Smooth muscle cell of the brain vasculature (primary cell): ENCODE measurements at places on chromosomes 11 and 22.

DNA sequence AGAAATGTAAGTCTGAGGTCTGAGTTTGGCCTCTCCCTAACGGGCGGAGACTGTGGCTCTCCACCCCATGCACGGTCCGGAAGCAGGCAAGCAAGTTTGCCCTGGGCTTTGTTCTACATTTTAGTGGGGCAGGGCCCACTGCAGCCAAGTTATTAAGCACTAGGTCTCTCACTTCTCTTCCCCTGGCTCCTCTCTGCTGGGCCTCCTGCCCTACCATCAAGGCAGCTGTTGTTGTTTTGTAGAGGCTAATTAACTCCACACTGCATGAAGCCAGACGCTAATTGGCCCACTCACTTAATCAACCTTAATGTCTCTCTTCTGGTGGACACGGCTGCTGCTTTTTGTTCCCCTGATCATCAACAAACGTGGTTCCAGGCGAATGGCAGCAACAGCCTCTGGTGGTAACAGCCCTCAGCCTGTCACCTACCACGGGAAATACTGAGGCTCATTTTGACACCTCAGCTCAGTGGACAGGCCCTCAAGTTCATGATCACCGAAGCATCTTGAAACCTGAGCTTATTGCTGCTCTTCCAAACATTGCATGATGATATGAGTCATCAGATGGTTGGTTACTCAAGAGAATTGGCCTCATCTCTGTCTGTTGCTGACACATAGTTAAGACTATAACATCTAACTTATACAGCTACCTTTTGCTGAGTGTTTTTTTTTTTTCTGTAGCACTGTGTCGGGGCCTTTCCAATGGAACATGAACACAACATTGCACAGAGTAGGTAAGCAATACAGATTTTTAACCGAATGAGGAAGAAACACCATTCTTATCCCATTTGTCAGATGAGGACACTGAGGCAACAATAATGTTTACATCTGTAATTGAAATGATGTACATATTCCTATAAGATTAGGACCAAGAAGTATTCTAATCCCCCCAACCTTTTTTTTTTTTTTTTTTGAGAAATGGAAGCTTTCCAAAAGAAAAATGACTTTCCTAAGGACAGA is 20.8 kb upstream of the LMO2 start:
- no peak for DNase-seq

DNA sequence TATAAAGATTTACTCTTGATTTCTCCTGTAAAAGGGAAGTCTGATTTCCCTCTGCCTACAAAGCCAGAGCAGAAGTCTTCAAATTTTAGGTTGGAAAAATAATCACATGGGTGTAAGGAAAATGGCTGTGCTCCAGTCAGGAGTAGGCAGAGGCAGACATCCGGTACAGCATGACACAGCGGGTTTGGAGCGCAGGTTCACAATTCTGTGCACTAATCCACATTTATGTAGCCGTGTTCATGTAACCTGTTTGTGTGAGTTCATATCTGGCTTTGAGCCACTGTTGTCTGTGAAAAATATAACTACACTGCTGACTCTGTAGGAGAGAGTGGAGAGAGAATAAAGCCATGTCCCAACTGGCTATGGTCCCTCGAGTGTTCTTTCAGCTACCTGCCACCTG is 248.0 kb downstream of the CASP12 start:
- DNase-seq, result no peak

GRCh38 chr22:26487996-26488395 is 4.3 kb downstream of the SRRD start:
- no peak for DNase-seq

DNA sequence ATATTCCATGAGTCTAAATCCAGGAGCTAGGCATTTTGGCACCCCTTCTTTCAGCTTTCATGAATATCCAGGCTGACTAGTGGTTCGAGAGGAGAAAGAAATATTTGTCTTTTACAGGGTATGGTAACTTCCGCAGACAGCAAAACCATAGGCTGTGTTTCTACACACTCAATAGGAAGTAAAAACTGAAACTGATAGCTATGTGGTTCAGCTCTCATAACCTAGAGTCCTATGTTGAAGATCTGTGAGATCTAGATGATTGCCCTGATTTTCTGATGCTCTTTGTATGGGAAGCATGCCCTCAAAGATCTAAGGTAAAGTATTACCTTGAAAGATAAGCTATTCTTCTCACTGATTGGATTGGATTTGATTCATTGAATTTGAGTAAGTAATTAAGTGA is 118.3 kb downstream of the CD44 start:
- DNase-seq, result no peak

GRCh38 chr22:26437694-26438392 is 8.8 kb downstream of the ASPHD2 start:
- no peak for DNase-seq

DNA sequence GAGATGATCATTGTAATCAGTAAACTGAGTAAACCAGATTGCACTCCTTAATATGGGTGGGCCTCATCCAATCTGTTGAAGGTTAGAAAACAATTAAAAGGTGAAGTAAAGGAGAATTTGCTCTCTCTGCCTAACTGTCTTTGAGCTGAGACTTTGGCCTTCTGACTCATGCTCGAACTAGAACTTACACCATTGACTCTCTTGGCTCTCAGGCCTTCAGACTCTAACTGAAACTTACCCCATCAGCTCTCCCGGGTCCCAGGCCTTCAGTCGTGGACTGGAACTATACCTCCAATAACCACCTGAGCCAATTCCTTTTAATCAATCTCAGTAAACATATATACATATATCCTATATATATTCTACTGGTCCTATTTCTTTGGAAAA is 34.0 kb downstream of the LGR4 start:
- DNase-seq, result no peak

GRCh38 chr11:114057605-114058004 is 1.9 kb upstream of the ZBTB16 start:
- DNase-seq, result no peak

DNA sequence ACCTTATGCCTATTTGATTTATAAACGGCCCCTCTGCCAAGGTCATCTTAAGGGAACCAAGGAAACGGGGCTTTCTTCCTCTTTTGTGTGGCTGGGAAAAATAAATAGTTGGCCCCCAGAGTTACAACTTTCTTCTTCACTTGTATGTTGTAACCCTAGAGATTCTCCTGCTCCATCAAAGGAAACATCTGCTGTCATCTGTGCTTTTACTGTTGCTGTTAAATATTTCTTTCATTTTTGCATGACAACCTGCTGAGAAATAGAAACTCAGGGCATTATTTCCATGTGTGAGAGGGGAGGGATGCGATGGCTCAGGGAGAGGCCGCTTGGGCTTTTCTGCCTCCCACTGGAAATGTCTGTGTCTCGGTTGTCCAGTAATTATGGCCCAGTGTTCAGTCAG is 21.8 kb upstream of the CDC42EP2 start:
- DNase-seq, result no peak

DNA sequence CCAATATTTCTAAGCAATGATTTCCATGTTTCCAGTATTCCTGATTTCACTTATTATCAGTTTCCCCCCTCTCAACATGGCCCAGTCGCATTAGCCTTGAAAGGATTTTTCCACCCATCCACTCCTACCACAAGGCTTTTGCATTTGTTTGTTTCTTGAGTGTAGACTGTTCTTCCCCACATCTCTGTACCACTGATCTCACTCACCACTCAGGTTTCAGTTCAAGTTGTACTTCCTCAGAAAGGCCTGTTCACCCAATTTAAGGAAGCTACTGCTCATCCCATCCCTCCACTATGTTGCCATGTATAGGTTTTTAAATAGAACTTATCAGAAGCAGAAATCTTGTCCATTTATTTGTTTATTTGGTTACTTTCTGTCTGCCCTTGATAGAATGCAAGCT is 472.3 kb downstream of the FAM181B start:
- no peak for DNase-seq

- DNase-seq, result no peak
Observed at GRCh38 chr22:23984430-23984829, 4.5 kb downstream of the GSTT2 start.

DNA sequence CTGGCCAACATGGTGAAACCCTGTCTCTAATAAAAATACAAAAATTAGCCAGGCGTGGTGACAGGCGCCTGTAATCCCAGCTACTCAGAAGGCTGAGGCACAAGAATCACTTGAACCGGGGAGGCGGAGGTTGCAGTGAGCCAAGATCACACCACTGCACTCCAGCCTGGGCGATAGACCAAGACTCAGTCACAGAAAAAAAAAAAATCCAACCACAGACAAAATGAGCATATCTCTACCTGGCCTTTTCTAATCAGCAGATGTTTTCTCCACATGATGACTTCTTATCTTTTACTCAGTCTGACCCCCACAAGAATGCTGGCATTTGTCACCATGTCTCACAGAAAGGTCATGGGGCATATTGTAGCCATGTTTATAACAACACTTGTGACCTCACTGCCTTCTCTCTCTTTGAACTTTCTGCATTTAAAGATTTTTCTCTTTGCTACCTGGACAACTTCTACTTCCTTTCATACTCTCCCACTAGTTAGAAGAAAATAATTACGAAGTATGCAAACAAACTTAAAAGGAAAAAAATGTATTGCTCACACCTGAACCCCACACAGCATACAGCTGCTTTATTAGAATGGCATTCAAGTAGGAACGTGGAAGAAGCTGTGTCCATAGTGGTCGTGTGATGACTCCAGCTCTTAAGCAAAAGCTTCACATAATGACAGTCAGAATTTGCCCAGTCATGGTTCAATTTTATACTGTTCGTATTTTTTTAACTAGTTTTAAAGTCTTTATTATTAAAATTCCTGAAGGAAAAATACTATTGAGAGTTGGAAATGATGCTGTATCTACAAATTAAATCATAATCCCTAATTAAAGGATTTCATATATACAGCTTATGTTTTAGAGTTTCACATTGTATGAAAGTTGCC is 65.4 kb downstream of the ZC3H12C start:
- no peak for DNase-seq

- no peak for DNase-seq
Observed at GRCh38 chr11:110113973-110114372, 20.8 kb downstream of the ZC3H12C start.

DNA sequence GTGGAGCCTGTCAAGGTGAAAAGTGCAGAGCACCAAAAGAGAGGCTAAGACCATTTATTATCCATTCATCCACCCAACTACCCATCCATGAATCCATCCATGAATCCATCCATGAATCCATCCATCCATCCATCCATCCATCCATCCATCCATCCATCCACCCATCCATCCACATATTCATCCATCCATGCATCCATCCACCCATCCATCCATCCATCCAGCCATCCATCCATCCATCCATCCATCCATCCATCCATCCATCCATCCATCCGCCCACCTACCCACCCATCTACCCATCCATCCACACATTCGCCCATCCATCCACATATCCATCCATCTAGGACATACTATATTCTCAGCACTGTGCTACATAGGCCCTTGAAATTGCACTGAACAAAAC is 68.0 kb downstream of the SYN3 start:
- DNase-seq, result no peak

- no peak for DNase-seq
Observed at GRCh38 chr11:124946735-124947141, 7.3 kb upstream of the CCDC15 start.

- no peak for DNase-seq
Observed at GRCh38 chr11:63598556-63598955, 15.7 kb downstream of the PLAAT3 start.

- DNase-seq, result no peak
Observed at GRCh38 chr11:32436751-32437494, 1.6 kb upstream of the WT1 start.

DNA sequence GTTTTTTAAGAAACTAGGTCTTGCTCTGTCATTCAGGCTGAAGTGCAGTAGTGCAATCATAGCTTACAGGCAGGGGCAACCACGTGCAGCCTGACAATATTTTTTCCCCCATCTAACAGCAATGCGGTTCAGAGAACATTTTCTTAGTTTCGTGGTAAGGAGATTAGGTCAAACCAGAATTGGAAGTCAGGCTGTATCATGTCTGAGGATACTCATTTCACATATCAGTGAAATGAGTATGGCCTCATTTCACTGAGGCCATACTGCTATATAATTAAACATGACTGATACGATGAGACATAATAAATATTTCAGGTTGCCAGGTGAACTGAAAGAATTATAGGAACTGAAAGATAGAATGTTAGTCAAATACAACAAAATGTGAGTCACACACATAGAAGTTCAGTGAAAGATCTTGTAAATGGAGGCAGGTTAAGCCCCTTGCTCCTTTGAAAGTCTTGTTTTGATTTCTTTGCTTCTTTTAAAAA is 32.5 kb upstream of the IZUMO1R start:
- no peak for DNase-seq

DNA sequence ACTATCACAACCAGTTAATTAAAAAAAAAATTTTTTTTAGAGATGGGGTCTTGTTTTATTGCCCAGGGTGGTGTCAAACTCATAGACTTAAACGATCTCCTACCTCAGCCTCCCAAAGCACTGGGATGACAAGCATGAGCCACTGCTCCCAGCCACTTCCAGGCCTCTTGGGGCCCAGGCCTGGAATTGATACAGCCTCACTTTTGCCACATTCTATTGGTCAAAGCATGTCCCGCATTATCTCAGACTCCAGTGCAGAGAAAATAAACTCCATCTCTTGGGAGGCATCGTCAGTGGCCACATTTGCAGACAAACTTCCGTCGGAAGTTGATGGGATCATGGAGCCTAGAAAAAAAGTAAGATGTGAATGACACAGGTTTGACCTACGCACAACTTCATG is 9.4 kb upstream of the RASD2 start:
- no peak for DNase-seq

DNA sequence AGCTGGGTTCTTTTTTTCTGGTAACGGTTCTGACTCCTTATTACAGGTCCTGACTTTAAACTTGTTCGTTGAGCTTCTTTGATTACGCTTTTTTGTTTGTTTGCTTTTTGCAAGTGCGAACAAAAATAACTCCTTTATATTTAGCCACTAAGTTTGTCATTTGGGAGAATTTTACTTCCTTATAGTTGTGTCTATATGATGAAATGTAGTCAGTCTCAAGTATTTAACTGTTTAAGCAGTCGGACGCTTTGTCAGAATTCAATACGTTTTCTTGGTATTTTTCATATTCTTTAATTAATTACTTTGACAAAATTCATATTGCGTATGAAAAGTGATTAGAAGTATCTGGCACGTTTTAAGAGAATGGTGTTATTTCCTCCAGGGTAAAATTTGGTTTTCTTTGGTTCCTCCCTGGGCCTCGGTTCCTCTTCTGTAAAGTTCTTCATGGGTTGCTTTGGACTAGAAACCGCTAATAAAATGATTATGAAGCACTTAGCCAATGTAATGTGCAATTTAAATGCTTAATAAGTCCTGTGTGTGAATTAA is 1.3 kb downstream of the CBL start:
- no peak for DNase-seq

- no peak for DNase-seq
Observed at GRCh38 chr11:27174672-27175210, 134.1 kb downstream of the BBOX1 start.

- DNase-seq, result no peak
Observed at GRCh38 chr11:130180896-130181294, 21.3 kb downstream of the ST14 start.

DNA sequence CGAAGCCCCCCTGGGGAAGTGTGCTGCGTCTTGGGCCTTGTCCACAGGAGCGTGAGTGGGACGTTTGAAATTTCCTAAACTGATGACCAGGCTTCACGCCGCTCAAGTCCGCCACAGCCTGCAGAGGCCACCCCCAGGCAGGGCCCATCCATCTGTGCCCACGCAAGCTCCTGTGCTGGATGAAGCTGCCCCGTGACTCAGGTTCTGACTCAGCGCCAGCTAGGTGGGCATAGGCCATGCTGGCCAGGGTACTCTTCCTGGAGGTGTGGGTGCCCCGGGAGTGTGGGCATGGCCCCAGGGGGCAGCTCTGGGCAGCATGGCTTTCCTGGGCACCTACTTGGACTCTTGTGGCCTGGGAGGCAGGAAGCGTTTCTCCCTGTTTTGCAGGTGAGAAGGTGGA is 134.8 kb downstream of the CACNA1I start:
- DNase-seq, result no peak

GRCh38 chr11:76074148-76075095 is 131.9 kb downstream of the WNT11 start:
- no peak for DNase-seq
